Activated CD8-positive, alpha-beta memory T cell treated with anti-CD3 and anti-CD28 coated beads, Interleukin-2, amount 50 U/mL, for 4 hours (primary cell): ENCODE measurements at places on chromosomes 3 and 15.

DNA sequence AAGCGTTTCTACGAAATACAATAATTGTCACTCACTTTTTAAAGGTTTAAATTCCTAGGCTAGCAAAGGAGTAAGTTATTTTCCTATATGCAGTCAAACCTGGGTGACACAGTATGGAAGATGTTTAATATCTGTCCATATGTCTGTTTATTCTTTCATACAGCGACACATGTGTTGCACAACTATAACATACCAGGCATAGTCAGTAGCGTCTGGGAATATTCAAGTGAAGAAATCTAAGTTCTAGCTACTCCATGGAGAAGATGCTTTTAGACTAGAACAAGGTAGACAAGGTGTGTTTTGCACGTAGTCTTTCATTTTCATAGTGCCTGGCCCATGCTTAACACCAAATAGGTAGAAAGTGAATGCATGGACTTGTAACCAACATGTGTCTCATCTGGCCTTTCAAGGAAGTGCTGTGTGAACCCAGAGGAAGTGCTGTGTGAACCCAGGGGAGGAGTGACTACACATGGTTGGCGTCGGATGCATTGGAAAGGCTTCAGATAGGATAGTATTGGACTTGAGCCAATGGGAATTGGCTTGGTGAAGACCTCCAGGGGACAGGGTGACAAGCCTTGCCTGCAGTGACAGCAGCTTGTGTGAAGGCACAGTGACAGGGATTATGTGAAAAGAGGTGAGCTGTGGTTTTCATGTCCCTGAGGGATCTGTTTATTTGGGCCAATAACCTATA lies 267.0 kb downstream of the PTPRG start:
- no peak for DNase-seq

DNA sequence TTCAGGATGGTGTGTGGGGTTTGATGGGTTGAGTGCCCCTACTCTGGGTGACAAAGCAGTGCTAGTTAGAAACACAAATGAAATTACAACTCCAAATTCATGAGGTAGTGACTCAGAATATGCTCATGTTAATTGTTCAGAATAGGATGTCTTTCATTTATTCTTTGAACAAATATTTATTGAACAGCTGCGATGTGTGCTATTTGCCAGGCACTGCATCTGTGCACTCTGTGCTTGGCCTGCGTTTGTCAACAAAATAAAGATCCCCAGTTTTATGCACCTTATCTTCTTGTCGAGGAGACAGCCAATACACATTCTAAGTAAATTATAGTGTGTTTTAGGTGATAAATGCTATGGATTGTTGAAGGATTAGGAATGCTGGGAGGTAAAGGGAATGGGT lies 27.3 kb downstream of the MED12L start:
- DNase-seq, result no peak

DNA sequence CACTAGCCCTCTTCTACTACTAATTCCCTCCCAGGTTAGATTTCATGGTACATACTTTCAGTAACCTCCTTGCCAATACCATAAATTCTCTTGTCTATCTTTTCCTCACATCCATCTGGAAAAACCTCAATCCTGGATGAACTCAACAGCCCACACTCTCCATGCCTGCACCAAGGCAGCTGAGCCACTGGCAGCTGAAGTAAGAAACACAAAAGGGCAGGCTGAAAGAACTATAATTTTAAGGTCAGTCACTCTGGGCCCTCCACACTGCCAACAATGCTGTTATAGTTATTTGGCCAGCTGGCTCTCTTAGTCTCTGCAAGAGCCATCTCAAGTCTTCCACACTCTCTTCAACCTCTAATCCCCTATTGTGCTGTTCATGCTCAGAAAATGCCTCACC lies 15.1 kb upstream of the TIPARP start:
- no peak for DNase-seq

GRCh38 chr3:114649331-114649730 lies 355.5 kb downstream of the TIGIT start:
- DNase-seq, result no peak

DNA sequence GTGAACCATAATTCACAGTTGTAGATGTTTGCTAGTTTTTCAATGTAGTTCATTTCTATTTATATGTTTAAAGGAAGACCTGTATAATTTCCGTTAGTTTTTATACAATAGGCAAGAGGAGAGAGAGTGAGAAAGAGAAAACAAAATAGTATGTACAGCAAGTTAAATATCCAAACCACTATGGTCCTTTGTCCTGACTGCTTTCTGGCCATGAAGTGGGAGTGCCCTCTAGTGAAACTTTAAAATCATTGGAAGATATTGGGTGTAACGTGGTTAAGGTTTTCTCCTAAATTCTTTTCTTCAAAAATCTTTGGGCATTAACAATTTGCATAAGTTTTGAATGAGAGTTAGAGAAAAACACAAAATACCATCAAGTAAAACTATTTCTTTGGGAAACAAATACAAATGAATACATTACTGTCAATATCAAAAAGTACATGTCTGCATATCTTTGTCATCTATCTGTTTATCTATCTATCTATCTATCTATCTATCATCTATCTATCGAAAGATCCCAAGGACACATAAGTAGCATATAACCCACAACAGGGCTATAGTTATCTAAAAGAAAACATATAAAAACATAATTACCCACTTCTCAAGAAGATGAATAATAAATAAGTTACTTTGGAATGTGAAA lies 534.6 kb upstream of the ATP11B start:
- DNase-seq, result no peak

GRCh38 chr3:124594581-124594980 lies 135.7 kb upstream of the UMPS start:
- DNase-seq, result no peak

DNA sequence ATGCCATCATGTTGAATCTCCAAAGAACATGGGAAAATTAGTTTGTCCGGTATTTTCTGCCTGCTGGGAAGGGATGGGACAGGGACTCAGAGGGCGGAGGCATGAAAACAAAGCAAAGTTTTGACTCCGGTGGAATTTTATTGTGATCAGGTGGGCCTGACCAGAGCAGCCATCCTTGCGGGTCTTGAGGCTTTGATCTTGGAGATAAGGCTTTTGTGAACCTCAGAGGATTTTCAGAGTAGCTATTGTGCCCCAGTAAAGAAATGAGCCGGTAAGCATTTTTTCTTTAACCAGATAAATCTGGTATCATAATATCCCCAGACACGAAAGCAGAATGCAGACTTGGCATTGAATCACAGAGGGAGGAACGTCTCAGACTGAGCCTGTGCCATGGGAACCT lies 99.4 kb upstream of the TNIK start:
- no peak for DNase-seq

GRCh38 chr3:171090321-171090720 lies 63.8 kb upstream of the SLC2A2 start:
- DNase-seq, result no peak

GRCh38 chr3:150759319-150759718 lies 3.6 kb downstream of the SIAH2 start:
- no peak for DNase-seq

GRCh38 chr15:45529613-45530012 lies 7.1 kb upstream of the SLC30A4 start:
- no peak for DNase-seq

GRCh38 chr15:94778840-94779239 lies 547.5 kb downstream of the MCTP2 start:
- DNase-seq, result no peak

DNA sequence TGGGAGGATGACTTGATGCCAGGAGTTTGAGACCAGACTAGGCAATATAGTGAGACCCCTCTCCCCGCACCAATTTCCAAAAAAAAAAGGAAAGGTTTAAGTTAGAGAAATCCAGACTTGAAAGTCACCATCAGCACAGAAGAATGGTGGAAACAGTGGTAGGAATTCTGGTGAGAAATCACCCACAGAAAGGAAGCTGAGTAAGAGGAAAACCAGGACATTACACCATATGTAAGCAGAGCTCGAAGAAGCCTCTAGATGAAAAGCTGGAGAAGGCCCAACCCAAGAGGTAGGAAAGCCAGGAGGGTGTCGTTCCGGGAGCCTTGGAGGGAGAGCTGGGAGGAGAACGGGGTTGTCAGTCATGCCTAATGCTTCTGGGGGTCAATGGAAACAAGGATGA lies 40.5 kb downstream of the RASGRP1 start:
- no peak for DNase-seq

- DNase-seq, result no peak
These were observed 7.6 kb downstream of the ROPN1 start for GRCh38 chr3:123984350-123984749.

DNA sequence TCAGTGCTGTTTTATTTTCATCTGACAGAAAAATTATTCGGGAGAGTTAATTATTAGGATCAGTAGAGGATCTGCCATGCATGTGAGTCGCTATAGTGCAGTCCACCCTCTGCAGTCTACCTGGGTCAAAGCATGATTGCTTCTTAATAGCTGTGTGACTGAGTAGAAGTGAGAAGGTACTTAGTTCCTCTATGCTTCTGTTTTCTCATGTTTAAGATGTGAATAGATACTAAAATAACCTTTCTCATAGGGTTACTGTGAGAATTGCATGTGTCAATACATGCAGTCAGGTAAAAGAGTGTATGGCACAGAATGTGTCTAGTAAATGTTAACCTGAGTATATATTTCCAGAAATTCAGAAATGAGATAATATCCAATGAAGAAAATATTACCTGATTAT lies 435.7 kb downstream of the NAALADL2 start:
- no peak for DNase-seq

- no peak for DNase-seq
These were observed at the start of gene GHSR for GRCh38 chr3:172447611-172448579. TSS of gene GHSR (minus strand) at chr3:172448456. CDS start at chr3:172448413, 43 bp downstream.

DNA sequence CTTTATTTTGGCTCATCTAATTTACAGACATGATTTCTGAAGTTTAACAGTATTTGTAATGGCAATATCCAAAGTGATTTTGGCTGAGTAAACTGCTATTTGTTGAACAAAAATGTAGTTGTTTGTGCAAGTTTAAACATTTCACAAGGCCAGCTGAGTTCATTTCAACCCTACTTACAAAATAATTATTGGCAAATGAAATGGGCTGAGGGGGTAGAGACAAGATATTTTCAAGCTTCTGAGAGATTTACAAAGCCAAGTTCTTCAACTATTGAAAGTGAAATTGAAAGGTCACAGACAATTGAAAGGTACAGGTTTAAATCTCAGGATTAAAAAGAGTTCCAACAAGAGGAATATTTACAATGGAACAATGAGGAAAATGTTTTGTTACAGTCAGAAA lies 77.1 kb downstream of the DUT start:
- DNase-seq, result no peak

DNA sequence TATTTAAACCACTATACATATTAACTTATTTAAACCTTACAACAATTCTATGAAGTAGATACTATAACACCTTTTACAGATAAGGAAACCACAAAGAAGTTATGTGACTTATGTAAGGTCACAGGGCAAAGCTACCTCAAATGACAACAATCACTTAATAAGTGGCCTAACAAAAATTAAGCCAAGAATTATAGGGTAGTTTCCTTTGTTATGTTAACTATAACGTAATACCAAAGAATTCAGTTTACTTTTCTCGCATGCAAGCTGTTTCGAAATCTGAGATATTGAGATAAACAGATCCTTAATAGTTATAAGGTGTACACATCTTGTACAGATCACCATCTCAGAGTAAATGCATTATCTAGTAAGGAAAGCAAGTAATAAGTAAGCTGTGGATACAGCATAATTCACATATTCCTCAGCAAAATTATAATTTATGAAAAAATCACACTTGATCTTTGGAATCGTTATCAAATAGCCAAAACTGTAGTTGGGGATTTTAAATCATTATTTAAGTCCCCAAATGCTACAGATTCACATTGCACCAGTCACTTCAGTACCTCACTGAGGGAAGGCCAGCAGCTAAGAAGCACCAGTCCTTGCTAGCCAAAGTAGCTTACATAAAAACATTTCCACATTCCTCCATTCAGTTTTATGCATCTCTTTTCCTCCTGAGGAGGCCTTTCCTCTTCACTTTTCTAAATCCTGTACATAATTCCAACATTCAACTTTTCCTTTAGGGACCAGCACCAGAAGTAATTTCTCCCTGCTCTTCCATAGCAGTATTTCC lies 226.8 kb downstream of the TBC1D5 start:
- no peak for DNase-seq

GRCh38 chr3:123449102-123449996 lies 459 bp upstream of the ADCY5 start:
- DNase-seq, result no peak

DNA sequence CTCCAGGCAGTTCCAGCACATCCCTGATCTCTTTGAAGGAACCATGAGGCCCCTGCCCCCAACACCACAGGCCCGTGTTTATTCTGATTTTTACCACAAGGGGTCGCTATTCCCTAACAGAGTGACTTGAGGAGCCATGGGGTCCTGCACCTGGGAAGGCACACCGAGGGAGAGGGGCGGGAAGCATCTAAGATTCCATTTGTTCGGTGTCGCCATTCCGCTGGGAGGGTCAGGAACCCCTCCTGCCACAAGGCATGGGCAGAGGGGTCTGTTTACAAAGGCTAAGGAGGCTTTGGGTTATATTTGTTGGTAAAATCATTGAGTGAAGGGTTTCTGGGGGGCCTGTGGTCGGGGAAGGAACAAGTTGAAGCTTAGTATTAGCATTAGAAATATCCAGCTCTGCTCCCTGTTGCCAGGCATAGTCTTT lies 77.1 kb downstream of the WDR76 start:
- DNase-seq, result peak; percentile 45

- DNase-seq, result no peak
These were observed 83.5 kb downstream of the MEGF11 start for GRCh38 chr15:66170042-66170441.

- DNase-seq, result no peak
These were observed 21.3 kb downstream of the ATP13A5 start for GRCh38 chr3:193357291-193357690.

GRCh38 chr15:95864467-95864886 lies 466.0 kb upstream of the NR2F2 start:
- no peak for DNase-seq

DNA sequence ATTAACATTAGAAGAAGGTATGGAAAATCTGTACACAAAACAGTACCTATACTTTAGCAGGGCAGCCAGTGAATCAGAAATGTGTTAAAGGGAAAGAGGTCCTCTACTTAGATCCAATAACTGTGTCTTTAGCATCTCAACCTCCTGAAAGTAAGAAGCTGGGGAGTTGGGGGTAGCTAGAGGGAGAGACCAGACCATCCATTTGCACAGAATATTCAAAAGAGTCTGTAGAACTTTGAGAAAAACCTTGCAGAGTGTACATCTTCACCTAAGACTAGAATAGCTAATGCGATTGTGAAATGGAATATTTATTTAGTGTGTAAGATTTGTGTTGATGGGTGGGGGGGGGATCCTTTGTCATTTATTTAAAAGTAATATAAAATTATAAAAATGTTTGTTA lies 124.8 kb downstream of the RBPMS2 start:
- no peak for DNase-seq

- no peak for DNase-seq
These were observed 175.4 kb downstream of the MBNL1 start for GRCh38 chr3:152444029-152444641.

- peak; percentile 48 for DNase-seq
These were observed 12.0 kb upstream of the ZNF592 start for GRCh38 chr15:84736375-84736774.

- DNase-seq, result peak; percentile 17
These were observed 32.1 kb downstream of the GRK7 start for GRCh38 chr3:141795276-141795675.
